ENCODE measurements at places on chromosomes 13 and 19.

GRCh38 chr19:23436944-23437343 is 41.7 kb upstream of the ZNF91 start:
- DNase-seq = no peak

- no peak for DNase-seq
Observed at GRCh38 chr13:106591299-106591698, 23.4 kb upstream of the ARGLU1 start.

DNA sequence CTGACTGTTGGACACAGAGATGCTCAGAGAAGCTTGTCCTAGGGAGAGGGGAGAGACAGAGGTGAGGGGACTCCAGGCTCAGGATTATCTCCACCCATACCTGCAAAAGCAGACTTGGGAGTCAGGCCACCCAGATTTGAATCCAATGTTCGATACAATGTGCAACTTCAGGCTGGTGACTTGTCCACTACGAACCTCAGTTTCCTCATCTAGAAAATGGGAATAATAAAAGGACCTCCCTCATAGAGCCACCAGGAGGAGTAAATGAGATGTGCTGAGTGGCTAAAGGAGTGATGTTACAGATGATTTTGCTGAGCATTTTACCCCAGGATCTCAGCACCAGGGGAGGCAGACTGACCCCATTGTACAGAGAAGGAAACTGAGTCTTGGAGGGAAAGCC is 25.0 kb downstream of the PRKD2 start:
- DNase-seq = no peak

GRCh38 chr13:87884884-87885283 is 213.7 kb downstream of the SLITRK5 start:
- no peak for DNase-seq

DNA sequence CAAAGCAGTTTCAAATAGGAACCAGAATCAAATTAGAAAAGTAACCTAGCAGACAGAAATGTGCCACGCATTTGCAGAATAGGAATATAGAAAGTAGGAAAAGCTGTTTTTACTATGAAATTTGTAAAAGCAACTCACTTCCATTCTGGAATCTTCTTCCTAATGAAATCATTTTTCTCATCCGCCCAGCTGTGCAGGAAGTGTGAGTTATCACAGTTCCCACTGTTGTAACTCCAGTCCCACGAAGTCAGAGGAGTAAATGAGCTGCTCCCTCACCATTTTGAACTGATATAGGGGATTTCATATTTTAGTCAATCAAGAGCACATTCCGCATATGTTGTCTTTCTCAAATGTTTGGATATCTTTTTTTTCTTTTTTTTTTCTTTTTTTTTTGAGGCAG is 230.8 kb downstream of the TBC1D4 start:
- DNase-seq = no peak

- no peak for DNase-seq
Observed at GRCh38 chr19:33477781-33478180, 43.8 kb downstream of the PEPD start.

DNA sequence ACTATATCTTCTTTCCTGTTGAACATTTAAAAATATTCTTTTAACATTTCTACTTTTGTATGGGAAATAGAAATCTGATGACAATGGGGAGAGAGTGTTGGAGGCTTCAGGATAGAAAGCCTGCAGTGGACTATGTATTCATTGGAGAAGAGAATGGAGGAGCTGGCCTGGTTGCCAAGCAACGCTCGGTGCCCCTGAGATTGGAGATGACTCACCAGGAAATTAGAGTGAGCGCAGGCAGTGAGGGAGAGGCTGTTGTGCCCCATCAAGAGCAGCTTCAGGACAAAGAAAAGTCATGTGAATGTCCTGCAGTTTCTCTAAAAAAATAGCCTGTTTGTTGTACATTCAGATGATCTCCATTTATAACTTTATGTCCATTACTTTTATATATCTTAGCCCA is 48.7 kb upstream of the ZNF835 start:
- no peak for DNase-seq

- no peak for DNase-seq
Observed at GRCh38 chr13:74910415-74910814, 571.6 kb downstream of the TBC1D4 start.

DNA sequence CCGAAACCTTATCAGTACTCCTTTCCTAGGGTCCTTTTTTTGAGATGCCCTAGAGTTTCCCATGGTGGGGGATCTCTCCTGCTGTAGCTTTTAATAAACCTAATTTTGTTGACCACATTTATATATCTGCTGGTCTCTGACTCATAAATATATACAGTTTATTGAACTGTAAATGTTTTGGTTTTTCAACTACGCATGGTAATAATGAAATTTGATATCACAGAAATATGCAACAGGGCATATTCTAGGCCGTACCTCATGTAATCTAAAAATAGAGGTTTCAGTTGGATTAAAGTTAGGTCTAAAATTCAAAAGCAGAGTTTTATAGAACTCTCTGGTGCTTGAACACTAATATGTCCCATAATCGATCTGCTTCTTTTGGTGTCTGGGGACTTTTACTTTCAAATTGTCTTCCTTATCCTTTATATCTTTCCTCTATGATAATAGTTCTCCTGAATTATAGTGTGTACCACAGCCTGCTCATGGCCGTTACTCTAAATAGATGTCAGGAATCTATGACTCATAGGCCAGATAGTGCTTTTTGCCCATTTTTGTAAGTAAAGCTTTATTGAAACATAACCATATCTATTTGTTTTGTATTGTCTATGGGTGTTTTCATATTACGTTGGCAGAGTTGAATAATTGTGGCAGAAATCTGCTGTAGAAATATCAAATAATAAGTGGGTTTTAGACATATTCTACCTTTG is 324.8 kb upstream of the PCDH9 start:
- no peak for DNase-seq

DNA sequence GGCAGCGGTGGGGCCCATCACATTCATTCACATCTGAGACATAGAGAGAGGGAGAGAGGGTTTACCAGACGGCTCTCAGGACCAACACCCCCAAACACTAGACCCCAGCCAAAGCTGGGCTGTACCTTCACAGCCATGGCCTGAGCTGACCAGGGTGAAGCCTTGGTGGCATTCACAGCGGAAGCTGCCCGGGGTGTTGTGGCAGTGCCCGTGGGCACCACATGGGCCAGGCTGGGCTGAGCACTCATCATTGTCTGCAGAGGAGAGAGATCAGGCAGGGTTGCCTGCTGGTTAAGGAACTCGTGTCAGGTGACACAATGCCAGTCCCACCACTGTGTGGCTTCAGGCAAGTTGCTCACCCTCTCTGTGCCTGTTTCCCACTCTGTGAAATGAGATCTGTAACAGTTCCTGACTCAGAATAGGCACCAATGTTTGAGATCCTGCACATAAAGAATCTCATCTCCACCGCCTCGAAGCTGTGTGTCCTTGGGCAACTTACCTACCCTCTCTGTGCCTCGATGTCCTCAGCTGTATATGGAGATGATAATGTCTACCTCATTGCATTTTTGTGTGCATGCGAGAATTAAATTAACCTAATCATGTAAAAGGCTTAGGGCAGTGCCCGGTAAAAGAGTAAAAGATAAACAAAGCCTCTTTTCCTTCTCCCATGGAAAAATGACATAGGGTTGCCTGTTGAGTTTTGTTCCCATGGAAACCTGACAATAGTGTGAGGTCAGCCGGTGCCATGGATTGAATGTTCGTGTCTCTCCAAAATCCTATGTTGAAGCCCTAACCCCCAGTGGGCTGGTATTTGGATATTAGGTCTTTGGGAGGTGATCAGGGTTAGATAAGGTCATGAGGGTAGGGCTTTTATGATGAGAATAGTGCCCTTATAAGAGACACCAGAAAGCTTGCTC is 22.9 kb downstream of the CCL25 start:
- no peak for DNase-seq

- DNase-seq = peak; percentile 2
Observed at GRCh38 chr13:32941368-32941767, 74.9 kb upstream of the KL start.

GRCh38 chr19:994516-994915 is 5.7 kb upstream of the GRIN3B start:
- no peak for DNase-seq

DNA sequence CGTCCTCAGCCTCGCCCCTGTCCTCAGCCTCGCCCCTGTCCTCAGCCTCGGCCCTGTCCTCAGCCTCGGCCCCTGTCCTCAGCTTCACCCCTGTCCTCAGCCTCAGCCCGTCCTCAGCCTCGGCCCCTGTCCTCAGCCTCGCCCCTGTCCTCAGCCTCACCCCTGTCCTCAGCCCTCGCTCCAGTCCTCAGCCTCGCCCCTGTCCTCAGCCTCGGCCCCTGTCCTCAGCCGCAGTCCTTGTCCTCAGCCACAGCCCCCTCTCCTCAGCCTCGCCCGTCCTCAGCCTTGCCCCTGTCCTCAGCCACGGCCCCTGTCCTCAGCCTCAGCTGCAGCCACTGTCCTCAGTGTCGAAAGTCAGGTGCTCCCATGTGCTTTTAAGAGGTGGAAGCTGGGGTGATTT is 10.5 kb downstream of the C13orf46 start:
- DNase-seq = no peak

DNA sequence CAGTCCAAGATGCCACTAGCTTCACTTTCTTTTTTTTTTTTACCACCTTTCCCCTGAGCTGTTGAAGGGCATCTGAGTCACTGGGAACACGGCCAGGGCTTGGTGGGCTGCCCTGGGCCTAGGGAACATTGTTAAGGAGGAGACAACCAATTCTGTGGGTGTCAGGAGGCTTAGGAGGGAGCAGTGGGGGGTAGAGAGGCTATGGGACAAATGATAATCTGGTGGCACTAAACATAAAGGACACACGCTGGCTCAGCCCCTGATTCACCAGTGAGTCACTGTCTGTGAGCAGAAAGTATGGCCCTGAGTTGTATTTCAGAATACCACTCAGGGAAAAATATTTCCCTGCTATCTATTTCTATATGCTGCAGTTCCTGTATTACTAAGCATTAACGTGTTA is 207.8 kb downstream of the DCLK1 start:
- DNase-seq = no peak

GRCh38 chr13:42766016-42766415 is 15.4 kb upstream of the FAM216B start:
- no peak for DNase-seq

DNA sequence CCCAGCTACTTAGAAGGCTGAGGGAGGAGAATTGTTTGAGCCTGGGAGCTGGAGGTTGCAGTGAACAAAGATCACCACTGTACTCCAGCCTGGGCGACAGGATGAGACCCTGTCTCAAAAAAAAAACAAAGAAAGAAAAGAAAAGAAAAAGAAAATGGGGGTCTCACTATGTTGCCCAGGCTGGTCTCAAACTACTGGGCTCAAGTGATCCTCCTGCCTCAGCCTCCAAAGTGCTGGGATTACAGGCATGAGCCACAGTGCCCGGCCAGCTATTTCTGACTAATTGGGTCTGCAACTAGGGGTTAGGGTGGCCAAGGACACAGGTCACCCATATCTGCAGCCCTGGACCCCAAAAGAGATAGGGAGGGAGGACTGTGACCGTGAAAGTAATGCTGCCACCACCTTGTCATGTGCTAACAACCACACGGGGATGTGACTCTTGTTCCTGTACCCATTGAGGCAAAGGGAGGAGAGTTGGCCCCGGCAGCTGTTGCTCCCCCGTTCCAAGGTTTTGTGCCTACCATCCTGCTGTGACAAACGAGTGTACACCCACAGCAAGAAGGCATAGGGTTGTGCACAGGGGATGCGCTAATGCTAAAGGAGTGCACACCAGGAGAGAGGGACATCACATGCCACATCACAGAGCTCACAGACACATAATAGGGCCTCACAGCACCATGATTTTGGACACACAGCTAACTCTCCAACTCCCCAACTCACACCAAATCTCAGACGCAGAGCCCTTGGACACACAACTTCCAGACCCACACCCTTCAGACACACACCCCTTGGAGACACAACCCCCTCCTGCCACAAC is 619 bp downstream of the MEF2B start:
- no peak for DNase-seq

DNA sequence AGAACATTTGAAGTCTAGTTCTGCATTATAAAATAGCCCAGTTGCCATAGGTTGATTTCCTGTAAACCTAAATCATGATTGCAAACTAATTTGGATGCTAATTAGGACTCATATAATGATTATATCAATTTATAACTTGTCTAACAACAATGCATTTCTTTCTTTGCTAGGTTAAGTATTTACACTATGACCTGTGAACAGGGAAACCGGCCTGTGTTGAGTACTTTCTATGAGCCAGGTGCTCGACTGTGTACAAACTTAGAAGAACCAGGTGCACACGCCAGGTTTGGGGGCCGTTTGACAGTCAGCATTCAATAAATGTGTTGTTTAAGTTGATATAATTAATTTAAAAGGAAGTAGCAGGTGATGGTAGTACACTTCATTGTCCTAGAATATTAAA is 203.1 kb downstream of the TM9SF2 start:
- no peak for DNase-seq

DNA sequence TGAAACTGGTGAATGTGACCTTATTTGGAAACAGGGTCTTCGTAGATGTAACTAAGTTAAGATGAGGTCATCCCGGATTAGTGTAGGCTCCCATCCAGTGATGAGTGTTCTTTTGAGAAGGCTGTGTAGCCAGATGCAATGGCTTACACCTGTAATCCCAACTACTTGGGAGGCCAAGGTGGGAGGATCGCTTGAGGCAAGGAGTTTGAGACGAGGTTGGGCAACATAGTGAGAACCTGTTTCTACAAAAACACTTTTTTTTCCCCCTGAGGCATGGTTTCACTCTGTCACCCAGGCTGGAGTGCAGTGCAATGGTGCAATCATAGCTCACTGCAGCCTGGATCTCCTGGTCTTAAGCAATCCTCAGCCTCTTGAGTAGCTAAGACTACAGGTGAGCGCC is 36.4 kb downstream of the FBN3 start:
- no peak for DNase-seq
